CD4-positive, alpha-beta T cell treated with Interleukin-15 for 1 hour (primary cell): ENCODE measurements at places on chromosomes 12 and 14.
A peak's percentile ranks its signal among the peaks of the same experiment; 100 is the strongest.

GRCh38 chr14:64979336-64980074 is 7.2 kb upstream of the FNTB start:
- no peak for DNase-seq

- DNase-seq = no peak
These were observed 191.2 kb downstream of the AEBP2 start for GRCh38 chr12:19630536-19630935.

GRCh38 chr12:14956024-14956891 is 5.1 kb downstream of the ARHGDIB start:
- DNase-seq = peak; percentile 47

GRCh38 chr12:26132866-26133265 is 8.0 kb upstream of the BHLHE41 start:
- DNase-seq = no peak

GRCh38 chr14:24271134-24271833 is at the start of gene RABGGTA:
RABGGTA (minus strand) TSS chr14:24271597; CDS start chr14:24271115, 482 bp downstream.
- DNase-seq = peak; percentile 96

GRCh38 chr12:113432986-113433385 is 10.8 kb downstream of the SDSL start:
- DNase-seq = no peak

- no peak for DNase-seq
These were observed 3.7 kb upstream of the FAIM2 start for GRCh38 chr12:49907352-49907751.
